ENCODE measurements at places on chromosomes 11 and 22.

- DNase-seq, result no peak
Measured at GRCh38 chr22:26597480-26597879, 7.5 kb upstream of the TPST2 start.

DNA sequence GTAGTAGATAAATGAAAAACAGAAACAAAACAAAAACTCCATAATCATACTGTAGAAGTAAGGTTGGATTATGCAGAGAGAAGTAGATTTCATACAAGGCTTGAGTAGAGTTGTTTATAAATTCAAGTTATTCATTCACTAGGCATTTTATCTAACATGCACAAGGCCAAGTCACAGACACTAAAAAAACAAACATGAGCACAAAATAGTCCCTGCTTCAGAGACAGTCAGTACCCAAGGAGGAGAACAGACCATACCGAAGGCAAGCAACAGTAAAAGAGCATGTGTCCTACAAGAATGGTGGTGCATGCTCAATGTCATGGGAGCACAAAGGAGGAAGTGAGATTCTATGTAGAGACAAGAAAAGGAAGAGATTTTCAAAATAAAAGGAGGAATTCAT, 796.5 kb upstream of the LRRC4C start:
- DNase-seq, result no peak

- DNase-seq, result no peak
Measured at GRCh38 chr11:36065436-36065835, 121.6 kb downstream of the LDLRAD3 start.

DNA sequence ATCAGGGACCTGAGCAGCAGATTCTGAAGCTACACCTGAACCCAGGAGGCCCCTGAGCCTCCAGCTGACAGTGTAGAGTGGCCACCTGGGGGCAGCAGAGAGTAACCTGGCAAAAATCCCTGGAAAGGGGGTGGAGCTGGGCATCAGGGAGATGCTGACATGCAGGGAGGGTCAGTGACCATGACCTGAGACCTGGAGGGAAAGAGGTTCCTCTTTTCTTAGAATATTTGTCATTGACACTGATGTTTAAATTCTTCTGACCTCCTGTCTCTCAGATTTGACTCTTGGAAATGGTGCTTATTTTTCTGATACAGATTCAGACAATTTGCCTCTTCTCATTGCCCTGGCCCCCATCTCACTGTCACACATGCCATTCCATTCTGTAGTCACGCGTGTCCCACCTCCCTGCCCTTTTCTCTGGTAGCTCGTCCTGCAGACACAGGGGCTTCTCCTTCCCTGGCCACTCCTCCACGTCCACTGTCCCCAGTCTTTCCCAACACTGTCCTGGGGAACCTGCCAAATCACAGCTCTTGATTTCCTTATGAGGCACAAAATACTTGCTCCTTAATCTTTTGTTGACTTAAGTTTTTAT, 117.2 kb upstream of the IGLL5 start:
- DNase-seq, result peak; percentile 4

DNA sequence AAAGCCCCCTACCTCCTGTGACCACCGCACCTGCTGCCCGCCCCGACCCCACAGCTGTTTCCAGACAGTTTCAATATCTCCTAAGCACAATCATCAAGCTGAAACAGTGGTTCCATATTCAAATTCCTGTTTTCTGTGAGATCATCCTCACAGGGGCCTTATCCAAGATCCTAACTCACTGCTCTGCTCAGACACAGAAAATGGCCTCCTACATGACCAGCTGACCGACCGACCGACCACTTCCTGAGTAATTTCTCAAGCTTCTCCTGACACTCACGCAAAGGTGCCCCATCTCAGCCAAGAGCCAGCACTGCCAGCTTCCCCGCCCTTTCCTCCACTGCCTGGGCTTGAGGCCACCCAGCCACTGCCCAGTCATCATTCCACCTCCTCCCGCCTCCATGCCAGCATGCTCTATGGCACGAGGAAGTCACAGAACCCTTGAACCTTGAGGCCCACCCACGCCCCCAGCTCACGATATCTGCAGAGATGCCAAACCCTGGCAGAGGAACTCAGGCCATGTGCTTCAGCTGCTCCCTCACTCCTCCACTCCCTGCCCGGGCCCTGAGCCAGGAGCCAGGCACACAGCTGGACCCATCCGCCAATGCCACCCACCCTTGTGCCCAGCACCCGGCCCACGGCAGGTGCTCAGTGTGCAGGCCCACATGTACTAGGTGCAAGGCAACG, 14.0 kb downstream of the KIAA0930 start:
- DNase-seq, result no peak

DNA sequence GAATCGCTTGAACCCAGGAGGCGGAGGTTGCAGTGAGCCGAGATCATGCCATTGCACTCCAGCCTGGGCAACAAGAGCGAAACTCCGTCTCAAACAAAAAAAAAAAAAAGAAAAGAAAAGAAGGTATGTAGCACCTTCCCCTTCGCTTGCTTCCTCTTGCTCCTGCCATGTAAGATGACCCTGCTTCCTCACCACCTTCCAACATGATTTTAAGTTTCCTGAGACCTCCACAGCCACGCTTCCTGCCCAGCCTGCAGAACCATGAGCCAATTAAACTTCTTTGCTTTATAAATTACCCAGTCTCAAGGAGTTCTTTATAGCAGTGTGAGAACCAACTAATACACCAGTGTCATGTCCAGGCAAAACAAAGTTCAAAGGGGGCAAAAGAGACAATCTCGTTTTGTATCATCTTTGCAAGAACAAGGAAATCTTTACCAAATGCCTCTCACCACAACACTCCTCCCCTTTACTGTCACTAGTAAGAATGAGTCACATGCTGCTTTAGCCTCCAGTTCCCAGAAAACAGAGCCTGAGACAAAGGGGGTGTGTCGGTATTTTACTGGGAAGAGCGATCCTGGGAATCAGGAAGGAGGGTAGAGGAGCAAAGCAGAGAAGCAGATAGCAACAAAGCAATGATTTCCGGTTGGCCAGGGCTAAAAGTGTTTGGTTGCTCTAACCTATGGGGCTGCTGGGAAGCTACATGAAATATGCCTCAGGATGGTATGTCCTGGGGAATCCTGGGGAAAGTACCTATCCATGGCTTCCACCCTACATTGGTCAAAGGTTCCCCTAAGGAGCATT, 10.5 kb upstream of the MCHR1 start:
- peak; percentile 64 for DNase-seq

GRCh38 chr11:124080327-124081001, 34.8 kb upstream of the VWA5A start:
- DNase-seq, result no peak

DNA sequence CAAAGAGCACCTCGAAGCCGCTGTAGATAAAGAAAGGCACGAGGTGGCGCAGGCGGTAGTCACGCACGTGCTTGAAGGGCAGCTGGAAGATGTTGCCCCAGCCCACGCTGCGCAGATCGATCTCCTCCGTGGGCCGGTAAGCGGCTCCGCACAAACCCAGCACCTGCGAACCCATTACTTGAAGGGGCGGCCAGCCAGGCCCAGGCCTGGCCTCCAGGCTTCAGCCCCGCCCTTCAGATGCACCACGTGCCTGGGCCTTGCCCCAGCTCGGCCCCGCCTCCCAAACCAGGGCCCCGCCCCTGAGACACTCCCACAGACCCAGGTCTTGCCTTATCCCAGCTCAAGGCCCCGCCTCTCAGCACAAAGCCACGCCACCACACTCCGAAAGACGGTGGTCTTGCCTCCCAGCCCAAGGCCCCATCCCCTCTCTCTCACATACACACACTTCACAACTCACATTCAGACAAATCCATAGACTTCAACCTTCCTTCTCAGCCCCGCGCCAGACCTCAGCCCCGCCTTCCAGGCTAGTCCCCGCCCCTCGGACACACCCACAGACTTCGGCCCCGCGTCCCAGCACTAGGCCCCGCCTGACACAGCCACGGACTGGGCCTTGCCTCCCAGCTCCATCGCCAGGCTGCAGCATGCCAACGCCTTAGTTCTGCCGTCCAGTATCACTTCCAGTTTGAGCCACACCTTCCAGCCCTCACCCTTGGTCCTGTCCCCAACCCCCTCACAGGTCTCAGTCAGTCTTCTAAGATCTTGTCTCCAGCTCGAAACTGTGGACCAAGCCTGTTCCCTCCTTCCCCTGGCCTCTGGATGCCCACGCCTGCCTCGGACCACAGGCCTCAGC, 7.0 kb downstream of the UNC93B1 start:
- DNase-seq, result no peak

DNA sequence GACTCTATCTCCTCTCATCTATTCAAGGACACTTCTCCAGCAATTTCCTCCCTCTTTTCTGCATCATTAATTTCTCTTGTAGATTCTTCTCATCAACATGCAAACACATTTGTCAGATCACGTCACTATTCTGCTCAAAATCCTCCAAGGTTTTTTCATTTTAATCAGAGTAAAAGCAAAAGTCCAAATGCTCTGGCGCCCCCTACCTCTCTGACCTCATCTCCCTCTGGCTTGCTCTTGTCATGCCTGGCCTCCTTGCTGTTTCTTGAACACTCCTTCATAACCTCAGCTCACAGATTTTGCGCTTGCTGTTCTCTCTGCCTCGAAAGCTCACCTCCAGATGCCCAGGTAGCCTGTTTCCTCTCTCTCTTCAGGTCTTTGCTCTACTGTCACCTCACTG, 22.4 kb downstream of the RTCB start:
- DNase-seq, result peak; percentile 15

GRCh38 chr11:13637125-13638069, 31.1 kb upstream of the FAR1 start:
- DNase-seq, result no peak

GRCh38 chr11:16772141-16772512, 33.7 kb downstream of the C11orf58 start:
- DNase-seq, result no peak

GRCh38 chr11:94661444-94661843, 94.3 kb downstream of the PIWIL4 start:
- DNase-seq, result no peak

- no peak for DNase-seq
Measured at GRCh38 chr11:31805629-31806185, 5.4 kb downstream of the PAX6 start.

- peak; percentile 27 for DNase-seq
Measured at GRCh38 chr11:101583251-101584128, at the start of gene TRPC6. Gene TRPC6 (minus strand): TSS chr11:101584007. CDS start chr11:101583503, 504 bp downstream.

DNA sequence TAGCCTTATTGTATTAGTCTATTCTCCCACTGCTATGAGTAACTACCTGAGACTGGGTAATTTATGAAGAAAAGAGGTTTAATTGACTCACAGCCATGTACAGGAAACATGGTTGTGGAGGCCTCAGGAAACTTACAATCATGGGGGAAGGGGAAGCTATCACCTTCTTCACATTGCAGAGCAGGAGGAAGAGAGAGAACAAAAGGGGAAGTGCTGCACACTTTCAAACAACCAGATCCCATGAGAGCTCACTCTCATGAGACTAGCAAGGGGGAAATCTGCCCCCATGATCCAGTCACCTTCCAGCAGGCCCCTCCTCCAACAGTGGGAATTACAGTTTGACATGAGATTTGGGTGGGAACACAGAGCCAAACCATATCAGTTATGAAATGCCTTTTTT, 179.4 kb downstream of the ARHGAP42 start:
- DNase-seq, result no peak

DNA sequence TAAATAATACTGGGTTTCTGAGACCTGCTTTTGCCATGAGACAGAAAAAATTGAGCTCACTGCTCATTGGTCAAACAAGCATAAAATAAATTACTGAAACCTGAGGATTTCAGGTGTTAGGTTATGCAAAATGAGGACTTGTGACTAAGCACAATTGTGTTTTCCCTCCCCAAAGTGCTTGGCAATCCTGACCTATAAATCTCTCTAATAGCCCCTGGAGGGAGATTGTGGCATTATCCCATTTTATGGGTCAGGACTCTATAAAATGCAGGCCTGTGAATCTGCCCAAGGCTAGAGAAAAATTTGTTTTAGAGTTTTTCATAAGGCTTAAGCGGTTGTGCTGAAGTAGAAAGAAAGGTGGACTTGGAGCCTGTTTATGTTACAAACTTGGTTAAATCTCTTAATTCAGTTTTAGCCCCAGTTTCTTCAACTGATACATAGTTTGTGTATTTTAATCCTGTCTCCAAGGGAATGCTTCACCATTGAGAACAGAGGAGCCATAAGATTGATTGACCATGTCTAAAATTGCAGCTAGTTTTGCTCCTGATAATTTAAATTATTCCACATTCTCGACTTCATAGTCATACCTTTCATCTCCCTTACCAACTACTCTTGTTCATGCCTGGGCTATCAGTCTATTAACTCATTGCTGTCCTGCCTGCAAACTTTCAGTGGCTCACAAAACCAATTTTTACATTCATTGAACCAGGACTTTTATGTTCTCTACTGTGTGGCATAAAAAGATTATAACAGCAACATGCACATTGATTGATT, 63.6 kb upstream of the LRRC4C start:
- peak; percentile 10 for DNase-seq

DNA sequence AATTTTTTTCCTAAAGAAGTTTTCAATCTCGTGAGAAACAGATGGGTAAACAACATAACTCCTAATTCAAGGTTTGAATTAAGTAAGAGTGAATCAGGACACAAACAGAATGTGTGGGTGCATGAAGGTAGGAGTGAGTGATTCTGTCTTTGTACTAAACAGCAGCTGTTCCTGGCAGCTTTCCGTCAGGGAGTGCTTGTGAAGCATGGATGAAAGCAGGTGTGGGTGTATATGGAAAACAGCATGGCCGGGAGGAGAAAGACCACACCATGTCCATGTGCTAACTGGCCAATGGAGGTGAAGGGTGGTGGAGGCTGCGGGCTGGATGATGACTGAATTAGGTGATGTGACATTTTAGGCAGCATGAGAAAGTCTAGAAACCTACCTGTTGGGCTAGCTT, 49.6 kb downstream of the BARX2 start:
- DNase-seq, result no peak

- no peak for DNase-seq
Measured at GRCh38 chr11:61065955-61066638, 36.2 kb upstream of the CD5 start.

GRCh38 chr11:122165607-122166371, 49.8 kb upstream of the BLID start:
- DNase-seq, result no peak

- peak; percentile 61 for DNase-seq
Measured at GRCh38 chr11:130839981-130840666, 76.2 kb downstream of the SNX19 start.

GRCh38 chr11:47907499-47907898, 59.3 kb upstream of the NUP160 start:
- DNase-seq, result no peak

GRCh38 chr11:29914203-29914930, 102.5 kb downstream of the KCNA4 start:
- DNase-seq, result no peak

GRCh38 chr11:110200241-110200640, 96.2 kb downstream of the RDX start:
- peak; percentile 73 for DNase-seq

GRCh38 chr11:720017-720641, 14.1 kb downstream of the EPS8L2 start:
- DNase-seq, result no peak

GRCh38 chr22:26756675-26757293, 99.4 kb downstream of the MIAT start:
- DNase-seq, result peak; percentile 48

- no peak for DNase-seq
Measured at GRCh38 chr11:57618438-57618837, 21.0 kb downstream of the SERPING1 start.

GRCh38 chr11:16133867-16134266, 222.5 kb downstream of the SOX6 start:
- DNase-seq, result no peak
